ENCODE measurements at places on chromosomes 13 and 19.

DNA sequence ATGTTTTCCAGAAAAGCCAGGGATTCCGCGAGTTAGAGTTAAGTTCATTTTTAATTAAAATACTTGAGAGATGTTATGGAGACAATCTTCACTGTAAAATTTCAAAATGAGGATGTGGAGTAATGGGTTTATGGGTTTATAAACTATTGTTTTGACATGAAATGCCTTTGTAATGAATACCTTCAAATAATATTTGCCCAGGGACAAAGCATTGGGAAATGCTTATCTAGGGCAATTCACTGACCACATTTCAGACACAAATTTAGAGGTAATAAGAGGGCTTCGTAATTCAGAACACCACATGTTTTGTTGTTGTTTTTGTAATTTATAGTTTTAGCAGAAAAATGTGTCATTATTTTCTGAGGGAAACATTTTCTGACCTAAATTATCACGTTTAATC lies 241.1 kb upstream of the ATXN8OS start:
- no peak for DNase-seq

DNA sequence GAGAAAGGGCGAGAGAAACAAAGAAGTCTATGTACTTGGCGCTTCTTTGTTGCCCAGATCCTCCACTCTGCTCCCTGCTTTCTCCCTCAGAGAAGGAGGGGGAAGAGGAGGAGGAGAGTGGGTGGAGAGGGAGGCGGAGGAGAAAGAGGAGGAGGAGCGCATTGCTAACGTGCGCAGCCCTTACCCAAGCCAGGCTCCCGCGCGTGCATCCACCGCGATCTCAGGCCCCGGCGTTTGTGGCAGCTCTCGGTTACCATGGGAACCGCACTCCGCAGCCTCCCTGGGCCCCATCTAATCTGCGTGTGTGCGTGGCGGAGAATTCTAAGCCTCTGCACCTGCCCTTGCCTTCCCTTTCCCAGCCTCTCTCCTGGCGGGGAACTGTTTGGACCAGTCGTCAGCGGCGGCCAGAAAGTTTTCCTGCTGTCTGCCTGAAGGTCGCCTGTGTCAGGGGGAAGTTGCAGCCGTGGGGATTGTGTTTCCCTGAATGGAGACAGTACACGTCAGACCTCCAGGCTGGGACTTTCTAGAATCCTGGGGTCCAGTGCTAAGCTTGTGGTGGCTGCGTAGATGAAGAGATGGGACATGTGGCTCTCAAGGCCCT lies at the start of gene ERICH6B:
ERICH6B (minus strand) TSS at position 239 of the 601 bp plus-strand sequence. CDS start 18,734 bp downstream, outside the sequence.
- peak; percentile 82 for DNase-seq

GRCh38 chr19:13092606-13093235 lies 9.9 kb downstream of the LYL1 start:
- no peak for DNase-seq

GRCh38 chr13:114067886-114068651 lies 64.4 kb downstream of the RASA3 start:
- no peak for DNase-seq

DNA sequence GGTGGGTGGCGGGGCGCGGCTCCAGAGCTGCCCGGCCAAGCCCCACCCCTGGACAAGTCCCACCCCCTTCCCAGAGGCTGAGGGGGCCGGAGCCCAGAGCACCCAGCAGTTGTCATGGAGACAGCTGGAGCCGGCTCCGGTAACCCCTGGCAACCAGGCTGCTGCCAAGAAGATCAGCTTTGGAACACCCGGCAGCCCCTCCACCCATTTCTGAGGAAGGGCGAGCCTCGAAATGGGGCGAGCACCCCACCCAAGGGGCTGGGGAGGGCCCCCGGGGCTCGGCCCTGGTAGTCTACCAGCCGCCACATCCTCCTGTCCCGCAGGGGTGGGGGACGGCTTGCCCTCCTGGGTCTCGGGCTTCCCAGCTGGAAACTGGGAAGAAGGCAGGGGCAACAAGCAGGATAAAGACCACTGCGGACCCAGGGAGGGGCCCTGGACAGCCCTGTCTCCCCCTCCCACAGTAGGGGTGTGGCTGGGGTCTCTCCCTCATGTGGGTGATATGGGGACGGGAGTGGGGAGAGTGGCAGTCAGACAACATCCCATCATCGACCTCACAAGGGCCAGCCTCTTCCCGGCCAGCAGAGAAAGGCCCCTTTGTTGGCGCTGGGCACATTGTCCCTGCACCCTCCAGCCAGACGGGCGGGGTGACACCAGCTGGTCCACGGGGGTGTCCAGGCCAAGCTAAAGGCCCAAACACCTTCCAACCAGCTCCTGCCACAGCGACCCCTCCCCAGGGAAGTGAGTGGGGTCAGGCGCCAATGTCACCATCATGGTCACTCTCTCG lies 1.5 kb downstream of the CERS1 start:
- DNase-seq = peak; percentile 76

GRCh38 chr13:20412691-20413355 lies 112.8 kb downstream of the CRYL1 start:
- no peak for DNase-seq

DNA sequence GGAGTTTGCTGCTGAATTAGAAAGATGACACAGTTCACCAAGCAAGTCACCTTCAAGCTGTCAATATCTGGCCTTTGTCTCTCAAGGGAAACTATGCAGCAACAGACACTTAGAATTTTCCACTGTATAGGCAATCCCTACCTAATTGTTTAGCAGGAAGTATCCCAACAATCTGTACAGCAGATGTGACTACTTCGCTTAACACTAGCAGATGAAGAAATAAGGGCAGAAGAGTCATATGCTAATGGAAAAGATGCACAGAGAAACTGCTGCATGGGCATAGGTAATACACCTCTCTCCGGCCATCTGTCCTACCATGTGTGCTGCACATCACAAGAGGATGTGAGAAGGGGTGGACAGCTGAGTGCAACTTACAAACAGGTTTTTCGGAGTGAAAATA lies 851.2 kb downstream of the PCDH9 start:
- DNase-seq = no peak

DNA sequence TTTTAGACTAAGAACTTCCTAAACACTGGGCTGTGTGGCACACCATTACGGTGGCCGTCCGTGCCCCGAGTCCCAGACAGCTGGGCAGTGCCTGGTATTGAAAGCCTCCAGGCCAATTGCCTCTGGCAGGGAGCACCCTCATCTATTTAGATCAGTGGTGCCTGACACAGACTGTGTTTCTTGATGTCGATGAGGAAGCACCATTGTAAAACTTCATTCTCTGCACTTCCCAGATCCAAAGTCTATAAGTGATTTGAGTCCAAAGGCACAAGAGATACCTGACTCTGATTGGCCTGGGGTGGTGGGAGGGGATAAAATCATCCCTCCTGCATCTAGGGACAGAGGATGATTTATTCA lies 8.5 kb upstream of the STK24 start:
- DNase-seq = no peak

DNA sequence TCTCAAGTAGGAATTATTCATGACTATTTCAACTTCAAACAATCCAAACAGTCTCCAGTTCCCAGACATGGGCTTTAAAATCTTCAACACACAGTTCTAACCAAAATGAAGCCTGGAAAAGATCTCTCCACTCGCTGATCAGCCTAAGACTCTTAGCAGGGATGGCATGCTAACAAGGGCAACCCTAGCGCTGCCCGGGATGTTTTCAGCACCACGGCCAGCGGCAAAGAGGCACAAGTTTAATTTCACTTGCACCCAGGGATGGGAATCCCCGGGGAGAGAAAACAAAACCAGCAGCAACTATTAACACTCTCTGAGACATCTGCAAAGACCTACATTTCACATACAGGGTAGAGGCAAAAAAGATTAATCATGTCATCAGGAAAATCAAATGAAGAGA lies 43.0 kb downstream of the CACNA1A start:
- peak; percentile 56 for DNase-seq

DNA sequence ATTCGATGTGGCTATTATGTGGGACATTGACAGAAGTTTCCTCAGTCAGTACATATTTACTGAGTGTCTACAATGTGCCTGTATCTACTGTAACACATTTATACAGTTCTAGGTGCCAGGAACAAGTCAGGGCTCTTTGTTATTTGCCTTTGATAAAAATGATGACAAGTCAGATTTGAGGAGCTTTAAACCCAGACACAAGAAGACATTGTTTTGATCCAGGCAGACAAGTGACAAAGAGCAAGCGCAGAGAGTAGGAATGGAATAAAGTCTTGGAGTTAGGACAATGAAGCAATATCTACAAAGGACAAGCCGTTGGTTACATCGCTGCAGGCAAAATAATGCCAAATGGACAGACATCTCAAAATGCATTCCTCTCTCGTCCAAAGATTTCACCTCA lies 70.1 kb downstream of the ITGBL1 start:
- no peak for DNase-seq

- DNase-seq = peak; percentile 56
These were observed 125.5 kb upstream of the TRPC4 start for GRCh38 chr13:37995092-37995491.

GRCh38 chr13:62278271-62278670 lies 862.6 kb upstream of the PCDH20 start:
- no peak for DNase-seq

- no peak for DNase-seq
These were observed 63.4 kb downstream of the MLLT1 start for GRCh38 chr19:6216236-6216995.

GRCh38 chr19:54523403-54523802 lies 20.8 kb downstream of the LAIR2 start:
- DNase-seq = no peak

- no peak for DNase-seq
These were observed 10.8 kb upstream of the CCDC97 start for GRCh38 chr19:41299046-41299754.

DNA sequence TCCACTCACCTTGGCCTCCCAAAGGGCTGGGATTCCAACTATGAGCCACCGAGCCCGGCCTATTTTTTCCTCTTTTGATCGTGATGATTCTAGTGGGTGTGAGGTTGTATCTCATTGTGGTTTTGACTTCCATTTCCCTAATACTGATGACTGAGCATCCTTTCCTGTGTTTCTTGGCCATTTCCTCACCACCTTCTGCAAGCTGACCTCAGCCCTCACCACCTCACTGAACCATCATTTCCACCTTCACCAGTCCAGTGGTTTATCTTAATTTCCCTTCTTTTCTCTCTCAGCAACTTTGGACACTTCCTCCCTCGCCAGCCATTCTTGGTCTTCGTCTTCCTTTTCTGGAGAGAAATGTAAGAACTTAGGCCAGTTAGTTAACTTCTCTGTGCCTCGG lies 13.0 kb upstream of the BICRA start:
- DNase-seq = no peak

DNA sequence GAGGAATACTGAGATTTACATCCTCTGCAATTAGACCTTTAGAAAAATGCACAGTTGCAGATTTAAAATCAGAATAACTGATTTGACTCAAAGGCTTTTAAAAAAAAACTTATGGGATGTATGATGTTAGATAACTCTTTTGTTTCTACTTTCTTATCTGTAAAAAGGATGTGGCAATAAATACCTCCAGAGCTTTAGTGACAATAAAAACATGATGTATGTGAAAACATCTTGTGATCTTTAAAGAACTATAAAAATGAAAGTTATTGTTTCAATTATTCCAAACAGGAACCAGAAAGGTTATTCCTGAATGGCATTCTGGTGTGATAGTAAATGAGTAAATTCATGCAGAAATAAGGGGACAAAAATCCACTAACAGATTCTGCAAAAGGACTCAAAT lies 2712.2 kb upstream of the PCDH20 start:
- no peak for DNase-seq

DNA sequence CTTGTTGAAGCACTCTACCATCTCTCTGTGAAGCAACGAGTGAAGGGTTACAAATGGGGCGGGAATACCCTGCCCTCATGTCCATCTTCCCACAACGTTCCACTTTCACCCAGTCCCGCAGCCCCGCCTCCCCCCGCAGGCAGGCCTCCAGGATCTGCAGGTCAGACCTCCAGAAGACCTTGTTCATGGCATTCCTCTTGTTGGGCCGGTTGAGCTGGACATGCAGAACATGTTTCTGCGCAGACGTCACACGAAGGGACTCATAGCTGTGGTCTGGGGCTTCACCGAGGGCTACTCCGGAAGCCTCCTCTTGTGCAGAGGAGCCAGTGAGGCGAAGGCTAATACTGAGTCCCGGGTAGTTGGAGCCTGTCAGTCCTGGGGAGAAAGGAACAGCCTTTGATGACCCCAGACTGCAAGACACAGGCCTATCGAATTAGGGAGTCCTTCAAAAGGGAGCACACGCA lies 420 bp downstream of the ECH1 start:
- no peak for DNase-seq

GRCh38 chr13:98144027-98144741 lies 1.3 kb downstream of the FARP1 start:
- peak; percentile 33 for DNase-seq

DNA sequence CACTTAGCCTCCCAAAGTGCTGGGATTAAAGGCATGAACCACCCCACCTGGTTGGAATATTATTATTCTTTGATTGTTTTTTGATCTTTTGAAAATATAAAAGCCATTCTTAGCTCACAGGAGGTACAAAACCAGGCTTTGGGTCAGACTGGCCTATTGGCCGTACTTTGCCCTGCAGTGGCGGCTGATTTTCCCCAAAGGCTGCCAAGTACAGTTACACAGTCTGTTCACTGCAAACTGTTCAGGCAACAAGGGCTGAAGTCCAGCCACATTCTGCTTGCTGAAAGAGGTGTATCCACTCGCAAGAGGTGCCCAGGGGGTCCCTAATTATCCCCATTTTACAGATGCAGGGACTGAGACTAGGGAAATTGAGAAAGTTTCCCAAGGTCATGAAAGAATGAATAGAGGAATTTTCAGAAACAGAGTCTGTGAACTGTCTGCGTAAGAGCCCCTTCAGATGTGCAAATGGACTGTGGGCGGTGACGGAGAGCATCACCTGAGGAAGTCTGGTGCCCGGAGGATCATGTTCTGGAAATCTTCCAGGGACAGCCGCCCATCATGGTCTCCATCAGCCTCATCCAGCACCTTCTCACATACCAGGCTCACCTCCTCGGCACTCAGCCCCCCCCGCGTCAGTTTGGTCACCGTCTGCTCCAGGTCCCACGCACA lies 9.0 kb downstream of the CIB3 start:
- no peak for DNase-seq

DNA sequence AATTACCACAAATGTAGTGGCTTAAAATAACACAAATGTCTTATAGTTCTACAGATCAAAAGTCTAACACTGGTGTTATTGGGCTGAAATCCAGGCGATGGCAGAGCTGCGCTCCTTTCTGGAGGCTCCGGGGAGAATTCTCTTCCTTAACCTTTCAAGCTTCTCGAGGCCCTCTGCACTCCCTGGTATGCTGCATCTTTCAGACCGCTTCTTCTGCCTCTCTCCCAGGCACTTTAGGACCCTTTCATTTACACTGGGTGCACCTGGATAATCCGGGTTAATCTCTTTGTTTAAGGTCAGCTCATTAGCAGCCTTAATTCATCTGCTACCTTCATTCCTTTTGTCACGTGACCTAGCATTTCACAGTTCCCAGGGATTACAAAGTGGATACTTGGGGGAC lies 211.3 kb upstream of the RFC3 start:
- DNase-seq = peak; percentile 16

- no peak for DNase-seq
These were observed 831 bp upstream of the CBARP start for GRCh38 chr19:1238369-1239303.
